ENCODE measurements at places on chromosomes 5 and 9.

DNA sequence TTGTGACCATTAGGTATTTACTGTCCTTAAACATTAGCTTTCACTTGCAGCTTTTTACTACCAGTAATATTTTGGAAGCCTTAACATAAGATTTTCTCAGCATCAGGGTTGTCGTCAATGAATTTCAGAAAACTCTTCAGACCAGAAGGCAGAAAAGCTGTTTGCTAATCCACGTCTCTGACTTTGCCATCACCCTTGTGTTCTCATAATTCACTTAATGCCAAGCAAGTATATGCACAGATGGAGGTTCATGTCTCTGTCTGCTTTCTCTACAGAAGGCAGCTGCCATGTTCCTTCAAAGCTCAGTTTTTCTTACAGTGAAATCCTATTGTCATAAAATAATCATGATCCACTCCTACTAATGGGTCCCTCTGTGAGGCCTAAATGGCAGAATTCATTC is 37.7 kb upstream of the LRRC19 start:
- DNase-seq: no peak

DNA sequence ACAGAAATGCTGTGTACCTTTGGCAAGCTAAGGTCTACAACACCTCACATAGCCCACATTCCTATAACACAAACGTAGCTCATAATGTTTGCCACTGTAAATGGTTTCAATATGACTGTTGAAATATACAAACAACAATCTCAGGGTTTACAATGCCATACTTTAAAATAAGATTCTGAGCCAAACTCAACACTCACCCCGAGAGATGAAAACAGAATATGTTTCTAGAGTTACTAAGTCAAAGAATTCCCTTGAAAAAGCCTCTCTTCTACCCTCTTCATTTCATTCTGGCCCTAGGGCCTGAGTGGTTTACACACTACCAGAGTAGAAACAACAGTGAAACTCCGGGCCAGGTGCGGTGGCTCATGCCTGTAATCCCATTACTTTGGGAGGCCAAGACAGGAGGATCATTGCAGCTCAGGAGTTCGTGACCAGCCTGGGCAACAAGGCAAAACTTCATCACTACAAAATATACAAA is 72.6 kb downstream of the MYO10 start:
- DNase-seq: no peak

GRCh38 chr9:94857791-94858190 is 131.3 kb downstream of the AOPEP start:
- no peak for DNase-seq

DNA sequence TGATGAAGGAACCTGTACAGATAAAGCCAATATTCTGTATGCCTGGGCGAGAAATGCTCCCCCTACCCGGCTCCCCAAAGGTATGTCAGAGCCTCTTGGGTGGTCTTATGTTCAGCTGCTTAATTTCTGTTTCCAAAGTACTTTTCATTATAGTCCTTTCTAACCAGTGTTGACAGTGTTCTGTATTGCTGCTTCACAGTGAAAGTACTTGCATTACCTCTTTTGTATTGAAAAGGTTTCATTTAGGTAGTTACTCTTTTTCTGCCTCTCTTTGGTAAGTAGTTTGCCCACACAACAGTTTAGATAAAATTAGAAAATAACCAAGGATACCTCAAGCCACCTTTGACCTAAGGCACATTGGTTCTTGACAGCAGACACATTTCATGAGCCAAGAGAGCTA is 169.9 kb downstream of the PAM start:
- DNase-seq: no peak

DNA sequence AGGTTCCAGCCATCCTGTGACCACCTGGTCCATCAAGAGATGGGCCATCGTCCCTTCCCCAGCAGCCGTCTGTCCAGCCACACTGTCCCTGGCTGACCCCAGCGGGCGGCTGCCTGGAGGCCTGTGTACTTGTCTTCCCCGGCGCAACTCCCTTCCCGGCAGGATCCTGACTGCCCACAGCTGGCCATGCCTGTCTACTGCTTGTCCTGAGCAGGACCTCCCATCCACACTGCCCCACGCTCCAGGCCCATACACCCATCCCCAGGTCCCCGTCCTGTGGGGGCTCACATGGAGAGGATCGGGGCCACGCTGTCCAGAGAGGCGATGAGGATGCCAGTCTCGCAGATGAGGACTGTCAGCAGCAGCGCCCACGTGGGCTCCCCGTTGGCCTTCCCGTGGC is 35.5 kb downstream of the SLC12A7 start:
- no peak for DNase-seq

- no peak for DNase-seq
Observed at GRCh38 chr5:148314731-148315130, 2.5 kb downstream of the SPINK7 start.

- DNase-seq: no peak
Observed at GRCh38 chr5:61327760-61328753, 4.0 kb upstream of the ZSWIM6 start.

DNA sequence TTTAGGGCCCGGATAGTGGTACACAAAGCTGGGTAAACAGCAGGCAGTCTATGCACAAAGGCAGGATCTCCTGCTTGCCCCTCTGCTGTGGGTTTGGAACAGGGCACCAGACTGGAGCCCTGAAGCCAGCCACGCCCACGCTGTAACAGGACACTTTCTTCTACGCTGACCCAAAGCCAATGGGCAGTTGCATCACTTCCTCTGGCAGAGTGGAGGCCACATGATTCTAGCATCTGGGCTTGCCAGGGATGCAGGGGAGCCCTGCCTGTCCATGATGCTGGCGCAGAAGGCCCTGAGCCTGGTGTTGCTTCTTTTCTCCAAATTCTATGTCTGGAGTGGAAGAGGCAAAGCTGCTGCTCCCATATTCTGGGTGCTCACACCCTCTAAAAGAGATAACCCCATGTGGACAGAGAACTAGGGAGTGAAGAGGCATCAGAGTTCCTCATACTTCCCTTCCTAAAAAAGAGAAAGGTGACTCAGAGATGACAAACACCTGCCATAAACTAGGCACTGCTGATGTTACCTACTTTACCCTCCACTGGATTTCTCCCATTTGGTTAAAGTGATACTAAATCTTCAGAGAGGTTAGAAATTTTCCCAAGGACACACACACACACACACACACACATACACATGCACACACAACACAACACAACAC is 260.3 kb upstream of the KLF4 start:
- DNase-seq: peak; percentile 3

- DNase-seq: no peak
Observed at GRCh38 chr5:59704936-59705335, 188.6 kb downstream of the PDE4D start.

All from erythroblast (primary cell).